ENCODE measurements at places on chromosomes 6 and 20.

- DNase-seq, result no peak
Measured at GRCh38 chr6:137707038-137707589, 159.9 kb upstream of the TNFAIP3 start.

DNA sequence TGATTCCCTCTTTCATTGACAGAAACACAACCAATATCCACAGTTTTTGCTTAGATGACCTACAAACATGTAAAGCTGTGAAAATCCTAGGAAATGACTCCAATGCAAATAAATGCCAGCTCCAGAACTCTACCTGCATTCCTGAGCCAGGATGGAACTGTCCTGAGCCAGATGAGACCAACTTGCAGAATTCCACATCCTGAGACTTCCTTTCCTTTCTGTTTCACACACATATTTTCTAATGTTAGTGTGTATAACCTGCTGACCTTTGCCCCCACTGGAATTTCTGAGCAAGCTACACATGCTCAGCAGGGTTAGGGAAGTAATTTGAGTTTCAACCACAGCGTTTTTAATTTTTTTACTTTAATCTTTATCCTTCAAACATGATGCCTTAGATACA lies 69.6 kb upstream of the ADGRF1 start:
- peak; percentile 13 for DNase-seq

- peak; percentile 56 for DNase-seq
Measured at GRCh38 chr6:21033575-21034026, 499.3 kb downstream of the CDKAL1 start.

- DNase-seq, result no peak
Measured at GRCh38 chr6:21500314-21501020, 93.1 kb upstream of the SOX4 start.

DNA sequence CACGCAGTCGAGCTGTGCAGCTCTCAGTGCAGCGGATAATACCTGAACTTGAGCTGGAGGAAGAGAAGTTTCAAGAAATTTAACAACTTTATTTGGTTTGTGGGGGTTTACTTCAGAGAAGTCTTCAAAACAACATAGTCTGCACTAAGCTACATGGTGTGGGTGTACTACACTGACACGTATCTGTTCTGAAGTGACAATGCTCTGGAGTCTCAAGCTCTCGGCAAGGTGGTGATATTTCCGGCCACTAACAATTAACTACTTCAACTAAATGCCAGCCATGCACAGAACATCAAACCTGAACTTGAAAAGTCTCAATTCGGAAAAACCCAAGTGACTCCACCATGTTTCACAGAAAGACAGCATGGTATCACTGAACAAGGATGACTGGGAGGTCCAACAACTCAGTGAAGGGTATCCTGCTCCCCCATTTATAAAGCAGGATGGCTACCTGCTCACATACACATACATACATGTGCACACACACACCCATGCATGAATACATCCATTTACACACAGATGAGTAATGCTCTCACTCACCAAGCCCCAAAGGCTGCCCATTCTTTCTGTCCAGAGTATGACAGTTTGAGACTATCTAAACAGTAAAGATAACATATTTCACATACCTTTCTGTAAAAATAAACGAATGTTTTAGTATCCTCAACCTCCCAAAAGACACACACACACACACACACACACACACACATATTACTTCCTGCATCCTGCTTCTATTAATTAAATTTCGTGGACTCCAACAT lies 15.4 kb upstream of the ANKRD60 start:
- DNase-seq, result no peak

DNA sequence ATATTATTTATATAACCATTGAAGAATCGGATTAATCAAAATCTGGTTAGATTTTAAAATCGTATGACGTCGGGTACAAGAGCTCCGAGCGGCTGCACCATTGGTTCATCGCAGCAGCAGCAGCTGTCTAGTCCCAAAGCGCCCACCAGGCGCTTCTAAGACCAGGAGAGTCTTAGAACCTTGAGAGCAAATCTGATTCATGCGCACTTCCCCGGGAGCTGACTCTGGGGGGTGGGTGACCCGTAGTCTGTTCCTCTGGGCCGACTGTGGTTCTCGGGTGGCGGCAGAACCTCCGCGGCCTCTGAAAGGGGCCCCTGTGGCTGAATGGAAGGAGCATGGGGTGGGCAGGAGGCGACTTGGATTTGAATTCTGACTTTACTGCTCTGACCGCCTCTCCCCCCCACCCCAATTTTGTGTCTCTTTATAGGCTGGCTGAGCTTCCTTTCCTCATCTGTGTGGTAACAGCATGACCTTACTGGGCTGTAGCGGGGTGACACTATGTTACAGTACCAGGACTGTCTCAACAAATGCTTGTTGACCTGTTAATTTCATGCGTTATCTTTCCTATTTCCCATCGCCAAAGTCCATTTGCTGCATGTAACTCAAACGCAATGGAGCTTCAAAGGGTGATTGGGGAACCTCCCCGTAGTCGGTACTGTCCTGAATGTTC lies 119.7 kb downstream of the RTN4IP1 start:
- DNase-seq, result no peak

GRCh38 chr6:113065611-113066010 lies 718.5 kb downstream of the RFPL4B start:
- no peak for DNase-seq

GRCh38 chr6:41759106-41759904 lies 12.1 kb upstream of the PGC start:
- DNase-seq, result no peak

DNA sequence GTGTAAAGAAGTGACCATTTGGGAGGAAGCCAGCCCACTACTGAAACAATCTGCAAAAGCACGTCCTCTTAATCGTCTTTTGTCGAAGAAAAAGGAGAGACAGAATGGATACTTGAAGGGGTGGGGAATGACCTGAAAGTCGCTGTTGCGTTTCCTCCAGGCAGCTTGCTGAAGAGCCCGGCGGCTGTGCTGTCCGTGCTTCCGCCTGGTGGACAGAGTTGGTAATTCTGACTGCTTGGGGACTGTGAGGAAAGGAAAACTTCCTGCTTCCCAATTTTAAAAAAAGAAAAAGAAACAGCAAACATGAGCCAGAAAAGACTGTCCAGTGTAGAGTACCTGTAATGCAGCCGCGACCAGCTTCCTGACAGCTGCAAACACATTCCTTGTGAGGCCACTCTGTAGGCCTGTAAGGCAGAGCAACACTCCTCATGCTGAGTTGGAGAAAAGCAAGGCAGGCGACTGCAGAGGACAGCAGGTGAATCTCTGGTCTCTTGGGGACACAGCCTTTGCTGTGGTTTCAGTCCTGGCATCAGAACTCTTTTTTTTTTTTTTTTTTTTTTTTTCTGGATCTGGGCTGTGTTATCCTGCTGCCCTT lies 251.1 kb upstream of the TBX18 start:
- DNase-seq, result peak; percentile 4

DNA sequence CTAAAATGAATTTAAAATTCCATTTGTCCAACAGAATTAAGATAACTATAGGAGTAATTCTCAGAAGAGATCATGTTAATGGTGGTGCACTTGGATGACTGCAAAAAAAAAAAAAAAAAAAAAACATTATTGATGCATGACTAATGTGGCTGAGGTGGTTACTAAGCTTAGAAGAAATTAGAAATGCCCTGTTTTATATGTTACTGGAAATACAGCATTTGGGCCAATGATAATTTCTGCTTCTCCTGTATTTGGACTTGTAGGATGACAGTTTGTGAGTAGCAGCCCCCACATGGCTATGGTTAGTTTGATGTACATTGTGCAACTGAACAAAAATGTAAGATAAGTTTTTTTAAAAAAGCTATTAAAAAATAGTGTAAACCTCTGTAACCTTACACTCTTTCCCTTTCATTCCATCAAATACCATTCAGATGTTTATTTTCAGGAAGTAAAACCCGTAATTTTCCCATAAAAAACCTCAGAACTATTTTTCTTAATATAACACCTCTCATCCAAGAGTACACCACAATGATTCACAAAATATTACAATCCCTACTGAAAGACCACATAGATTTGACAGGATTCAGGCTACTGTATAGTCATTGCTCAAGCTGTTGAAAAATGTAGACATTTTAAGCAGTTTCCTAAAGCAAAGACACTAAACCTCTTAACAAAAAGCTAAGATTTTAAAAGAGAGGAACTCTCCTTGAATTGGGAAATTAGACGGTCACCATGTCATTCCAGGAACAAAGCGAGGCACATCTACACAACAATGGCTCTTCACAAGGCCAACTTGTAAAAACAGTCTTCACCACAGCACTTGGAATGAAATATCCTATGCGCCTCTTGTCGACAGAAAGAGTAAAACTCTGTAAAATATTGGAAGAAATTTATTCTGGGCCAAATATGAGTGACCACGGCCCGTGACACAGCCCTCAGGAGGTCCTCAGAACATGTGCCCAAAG lies 83.0 kb downstream of the WDR27 start:
- peak; percentile 82 for DNase-seq

GRCh38 chr20:57374931-57375651 lies 16.1 kb upstream of the RBM38 start:
- no peak for DNase-seq

DNA sequence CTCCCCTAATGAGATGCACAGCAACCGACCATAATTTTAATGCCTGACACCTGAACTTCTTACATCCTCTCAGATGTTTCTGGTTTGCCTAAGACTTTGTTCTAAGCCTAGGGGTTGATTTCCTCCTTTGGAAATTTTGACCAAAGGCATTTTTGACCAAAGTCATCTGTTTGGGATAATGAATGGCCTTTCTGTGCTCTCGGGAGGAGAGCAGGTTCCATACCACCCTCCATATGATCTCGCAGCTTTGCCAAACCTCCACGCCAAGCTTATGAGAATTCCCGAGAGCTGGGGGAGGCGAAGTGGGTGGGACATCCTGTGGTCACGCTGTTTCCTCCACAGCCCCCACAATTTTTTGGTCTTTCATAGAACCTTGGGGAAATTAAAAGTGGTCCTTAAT lies 91.7 kb downstream of the SCML4 start:
- DNase-seq, result no peak

DNA sequence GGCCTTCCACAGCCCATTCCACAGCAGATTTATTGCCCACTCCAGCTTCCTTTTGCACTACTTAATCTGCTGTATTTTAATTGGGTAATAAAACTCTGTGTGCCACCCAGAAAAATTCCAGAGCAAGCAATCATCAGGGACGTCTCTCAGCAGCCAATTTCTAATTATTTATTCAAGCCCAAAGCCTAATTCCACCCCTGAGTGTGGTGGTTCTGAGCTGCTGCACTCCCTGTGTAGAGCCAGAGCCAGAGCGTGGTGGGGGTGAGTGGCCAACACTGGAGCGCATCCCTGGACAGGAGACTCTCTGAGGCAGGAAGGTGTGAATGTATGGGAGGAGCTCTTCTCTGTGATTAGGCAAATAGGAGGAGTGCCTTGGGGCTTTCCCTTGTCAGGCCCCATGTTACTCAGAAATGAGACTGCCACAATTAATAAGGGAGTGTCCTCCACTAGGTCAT lies 66.1 kb downstream of the CD24 start:
- no peak for DNase-seq

DNA sequence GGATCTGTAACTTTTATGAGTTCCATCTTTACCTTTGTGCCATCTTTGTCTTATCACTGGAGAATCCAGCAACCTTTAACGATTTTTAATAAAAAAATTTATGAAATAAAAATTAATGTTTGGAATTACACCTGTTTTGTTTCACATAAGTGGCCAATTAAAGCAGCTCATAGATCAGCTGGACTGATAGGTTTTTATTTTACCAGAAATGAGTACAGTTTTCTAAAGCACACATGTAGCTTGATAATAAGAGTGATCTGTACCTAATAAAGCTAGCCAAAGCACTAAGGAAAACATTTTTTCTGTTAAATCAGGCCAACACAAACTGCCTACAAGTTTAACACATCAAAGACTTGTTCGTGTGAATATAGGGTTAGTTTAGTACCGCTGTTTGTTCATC lies 500.1 kb downstream of the CDKAL1 start:
- DNase-seq, result no peak

DNA sequence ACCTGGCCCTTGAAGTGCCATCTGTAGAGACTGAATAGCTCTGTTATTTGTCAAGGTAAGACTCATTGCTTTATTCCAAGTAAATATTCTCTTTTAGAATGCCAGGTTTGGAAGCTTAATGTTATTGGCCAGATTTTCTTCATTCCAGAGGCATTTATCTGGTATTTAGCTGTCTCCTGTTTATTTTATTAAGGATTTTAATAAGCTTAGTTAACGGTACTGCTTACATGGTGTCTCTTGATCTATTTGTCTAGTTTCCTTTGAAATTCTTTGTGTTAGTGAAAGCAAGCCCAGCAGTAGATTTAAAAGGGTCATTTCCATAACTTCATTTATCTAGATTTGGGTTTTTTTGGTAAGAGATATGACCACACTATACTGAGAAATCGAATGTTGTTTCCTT lies 7.7 kb downstream of the RALY start:
- no peak for DNase-seq

GRCh38 chr6:166925141-166925996 lies 31.0 kb downstream of the RNASET2 start:
- DNase-seq, result no peak

DNA sequence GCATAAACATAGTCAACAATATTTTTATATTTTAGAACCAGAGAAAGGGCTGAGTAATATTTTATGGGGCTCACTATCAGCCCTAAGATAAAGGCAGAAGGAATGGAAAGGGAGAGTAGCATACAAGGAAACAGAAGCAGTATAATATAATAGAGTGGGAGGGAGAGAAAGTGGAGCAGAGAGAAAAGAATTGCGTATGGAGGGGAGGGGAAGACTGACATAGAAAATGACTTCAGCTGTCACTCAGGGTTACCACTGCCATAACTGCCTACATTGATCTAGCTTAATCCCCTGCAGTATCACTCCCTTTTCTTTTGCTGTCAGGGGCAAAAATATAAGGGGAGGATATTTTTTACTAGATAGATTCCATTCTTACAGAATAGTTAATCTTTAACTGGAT lies 1133.5 kb upstream of the MAP3K7 start:
- DNase-seq, result no peak

GRCh38 chr20:49644980-49645565 lies 68.6 kb downstream of the B4GALT5 start:
- DNase-seq, result no peak

DNA sequence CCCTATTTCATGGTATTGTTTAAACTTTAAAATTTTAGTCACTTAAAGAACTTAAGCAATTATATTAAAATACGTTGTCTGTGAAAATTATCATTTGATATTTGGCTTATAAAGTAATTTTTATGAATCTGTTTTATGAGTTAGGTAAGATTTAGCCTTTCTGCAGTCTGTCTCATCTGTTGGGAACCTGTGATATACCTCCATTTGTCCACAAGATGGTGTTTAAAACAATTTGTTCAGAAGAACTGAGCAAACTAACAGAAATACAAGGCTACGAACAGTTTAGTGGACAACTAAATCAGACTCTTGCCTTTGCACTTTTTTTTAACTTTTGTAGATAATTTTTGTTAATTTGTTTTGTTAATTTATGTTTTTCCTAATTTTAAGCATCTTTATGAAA lies 92.4 kb downstream of the COL9A1 start:
- no peak for DNase-seq

DNA sequence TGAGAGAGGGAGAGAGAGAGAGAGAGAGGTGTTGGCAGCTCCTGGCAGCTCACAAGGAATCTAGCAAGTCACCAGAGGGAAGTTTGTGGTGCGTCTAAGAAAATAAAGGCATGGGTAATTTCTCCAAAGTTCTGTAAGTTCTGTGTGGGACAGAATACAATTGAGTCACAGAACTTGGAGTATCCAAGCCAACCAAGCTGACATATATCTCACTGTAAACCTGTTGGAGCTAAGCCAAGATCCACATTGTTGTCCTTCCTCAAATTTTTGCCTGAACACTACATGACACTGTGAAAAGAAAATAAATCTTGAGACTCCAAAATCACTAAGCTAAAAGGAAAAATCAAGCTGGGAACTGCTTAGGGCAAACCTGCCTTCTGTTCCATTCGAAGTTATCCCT lies 436.7 kb downstream of the MEI4 start:
- no peak for DNase-seq

Measured in AG04450 (cell line).